Stimulated activated CD4-positive, alpha-beta T cell treated with anti-CD3 and anti-CD28 coated beads, Interleukin-4, amount 100 ng/mL, for 1 hour (primary cell): ENCODE measurements at places on chromosomes 11 and 22.

GRCh38 chr11:103110391-103110790 is 1.2 kb downstream of the DYNC2H1 start:
- DNase-seq = no peak

DNA sequence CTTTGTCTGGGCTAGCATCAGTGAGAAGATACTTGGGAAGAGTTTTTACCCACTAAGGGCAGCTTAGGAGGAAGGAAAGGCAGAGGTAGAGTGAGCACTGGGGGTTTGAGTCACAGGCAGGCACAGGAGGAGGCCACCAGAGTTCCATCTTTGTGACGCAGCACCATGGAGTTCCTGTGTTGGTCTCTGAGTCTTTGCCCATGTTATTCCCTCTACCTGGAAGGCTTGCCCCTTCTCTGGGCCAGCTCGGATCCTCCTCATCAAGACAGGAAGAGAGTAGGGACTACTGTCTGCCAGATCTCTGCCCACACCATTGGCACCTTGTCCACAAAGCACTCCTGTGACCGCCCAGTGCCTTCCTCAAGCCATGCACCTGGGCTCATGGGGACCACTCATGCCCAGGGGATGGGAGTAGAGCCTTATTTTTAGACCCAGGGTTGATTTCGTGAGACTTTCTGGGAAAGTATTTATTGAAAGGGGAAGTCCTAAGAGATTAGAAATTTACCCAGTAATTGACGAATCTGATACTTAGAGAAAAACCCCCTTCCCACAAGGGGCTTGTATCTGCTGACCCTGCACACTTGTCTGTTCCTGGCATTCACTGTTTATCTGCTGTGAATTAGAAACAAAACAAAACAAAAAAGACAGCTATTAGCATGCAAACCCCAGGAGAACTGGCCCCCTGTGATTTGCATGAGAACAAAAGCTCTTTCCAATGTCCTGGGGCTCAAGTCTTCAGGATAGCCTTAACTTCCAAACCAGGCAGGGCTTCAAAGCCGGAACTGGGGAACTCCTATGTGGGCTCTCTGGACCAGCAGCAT is 35.9 kb upstream of the MYEOV start:
- no peak for DNase-seq

- DNase-seq = no peak
Measured at GRCh38 chr22:19473578-19473977, 5.4 kb downstream of the UFD1 start.

GRCh38 chr11:118219732-118220131 is 5.1 kb downstream of the JAML start:
- DNase-seq = no peak

DNA sequence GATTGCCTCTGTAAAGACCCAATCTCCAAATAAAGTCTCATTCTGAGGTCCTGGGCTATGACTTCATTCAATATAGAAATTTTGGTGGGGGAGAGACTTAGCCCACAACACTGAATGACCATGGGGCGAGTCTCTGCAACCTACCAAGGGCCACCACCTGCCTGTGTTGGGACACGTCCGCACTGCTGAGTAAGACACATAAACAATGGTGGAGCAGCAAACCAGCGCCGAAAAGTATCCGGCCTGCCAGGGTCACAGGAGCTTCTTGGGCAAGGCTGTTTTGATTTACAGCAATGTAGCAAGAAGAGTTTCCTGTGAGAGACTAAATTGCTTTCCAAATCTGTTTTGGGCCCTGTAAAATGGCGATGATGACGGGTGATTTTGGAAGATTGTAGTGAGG is 122.3 kb downstream of the SHANK2 start:
- no peak for DNase-seq

- DNase-seq = no peak
Measured at GRCh38 chr22:48093981-48094380, 1331.5 kb downstream of the TBC1D22A start.

GRCh38 chr22:24060375-24060788 is 49.3 kb downstream of the CABIN1 start:
- DNase-seq = no peak

GRCh38 chr11:11324090-11324489 is 29.0 kb downstream of the CSNK2A3 start:
- DNase-seq = no peak
